ENCODE measurements at places on chromosomes 5 and 9.

GRCh38 chr5:62705022-62705421, 126.4 kb downstream of the LRRC70 start:
- no peak for DNase-seq

DNA sequence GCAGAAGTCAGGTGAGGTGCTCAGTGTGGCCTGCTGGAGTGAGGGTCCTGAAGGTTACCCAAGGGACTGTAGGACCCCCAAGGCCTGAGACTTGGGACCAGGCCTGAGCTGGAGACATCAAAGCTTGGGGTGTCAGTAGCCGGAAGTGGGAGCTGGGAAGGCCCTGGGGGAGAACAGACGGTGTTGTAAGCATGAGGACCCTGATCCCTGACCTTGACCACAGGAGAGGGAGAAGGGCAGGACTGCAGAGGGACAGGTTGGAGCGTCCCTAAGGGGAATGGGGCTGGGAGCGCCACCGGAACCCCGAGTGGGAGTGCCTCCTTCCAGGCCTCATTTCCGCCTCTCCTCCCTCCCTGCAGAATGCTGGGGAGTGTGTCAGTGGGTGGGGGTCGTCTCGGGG, 533 bp downstream of the TTC16 start:
- DNase-seq: no peak

- DNase-seq: no peak
Measured at GRCh38 chr5:122236270-122237040, 75.6 kb upstream of the SNCAIP start.

DNA sequence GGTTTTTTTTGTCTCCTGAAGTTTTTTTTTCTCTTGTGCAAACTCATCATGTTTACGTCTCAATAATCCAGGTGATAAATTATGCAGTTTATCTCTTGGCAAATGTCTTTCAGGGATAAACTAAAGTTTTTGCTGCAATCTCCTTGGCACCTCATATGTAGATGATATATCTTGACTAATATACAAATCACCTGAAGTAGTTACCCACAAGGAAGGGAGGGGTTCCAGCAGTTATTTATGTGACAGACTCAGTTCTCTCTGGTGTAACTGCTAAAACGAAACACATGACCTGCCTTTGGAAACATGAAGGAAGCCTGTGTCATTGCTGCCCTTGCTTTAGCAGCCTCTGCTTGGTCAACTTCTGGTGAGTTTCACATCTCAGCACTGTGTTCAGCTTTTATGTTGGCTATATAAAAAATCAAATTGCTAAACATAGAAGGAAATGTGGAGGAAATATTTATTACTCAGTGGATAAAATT, 39.3 kb upstream of the KIAA1958 start:
- no peak for DNase-seq

- no peak for DNase-seq
Measured at GRCh38 chr9:137943655-137944054, 66.1 kb downstream of the CACNA1B start.

- DNase-seq: no peak
Measured at GRCh38 chr5:72485430-72485974, 21.7 kb downstream of the ZNF366 start.

- DNase-seq: no peak
Measured at GRCh38 chr5:312845-313244, 8.7 kb upstream of the AHRR start.

- no peak for DNase-seq
Measured at GRCh38 chr9:134385915-134386314, 59.7 kb downstream of the RXRA start.

GRCh38 chr5:82894716-82895115, 182.5 kb downstream of the TMEM167A start:
- DNase-seq: no peak

GRCh38 chr5:120740989-120741388, 276.9 kb downstream of the PRR16 start:
- no peak for DNase-seq

- DNase-seq: no peak
Measured at GRCh38 chr9:81537964-81538363, 151.4 kb downstream of the TLE1 start.

DNA sequence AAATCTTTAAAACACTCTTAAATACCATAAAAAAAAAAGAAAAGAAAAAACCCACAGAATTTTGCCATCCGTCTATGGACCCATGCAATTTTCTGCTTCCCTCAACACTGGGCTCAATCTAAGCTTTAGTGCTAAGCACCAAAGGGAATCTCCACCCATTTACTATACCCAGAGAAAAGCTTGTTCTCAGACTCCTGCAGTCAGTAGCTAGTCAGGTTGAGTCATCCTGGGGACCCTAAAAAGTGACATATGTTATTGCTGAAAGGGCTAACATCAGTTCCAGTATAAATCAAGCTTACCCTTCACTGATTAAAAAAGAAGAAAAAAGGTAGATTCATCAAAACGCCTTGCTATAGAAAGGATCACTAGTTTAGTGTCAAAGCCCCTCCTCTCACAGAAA, 177.6 kb downstream of the MUSK start:
- DNase-seq: no peak
